ENCODE measurements at places on chromosomes 1 and 21.

DNA sequence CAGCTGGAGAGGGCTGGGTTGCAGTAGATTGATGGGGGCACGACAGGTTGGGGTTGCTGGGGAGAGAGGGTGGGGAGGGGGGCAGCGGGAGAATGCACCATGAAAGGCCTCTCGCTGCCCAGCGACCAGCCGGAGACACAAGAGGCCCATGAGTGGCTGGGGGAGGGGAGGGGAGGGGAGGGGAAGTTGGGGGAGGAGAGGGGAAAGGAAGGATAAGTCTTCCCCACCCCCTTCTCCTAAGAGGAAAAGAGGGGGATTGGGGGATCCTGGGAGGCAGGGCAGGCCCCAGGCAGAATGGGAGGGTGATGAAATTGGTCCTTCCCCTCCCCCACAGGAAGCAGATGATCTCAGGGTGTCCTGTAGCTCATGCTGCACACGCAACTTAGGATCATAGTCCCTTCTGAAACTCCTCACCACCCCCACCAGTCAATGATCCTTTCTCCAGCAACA is 45.7 kb downstream of the PAX7 start:
- no peak for DNase-seq

DNA sequence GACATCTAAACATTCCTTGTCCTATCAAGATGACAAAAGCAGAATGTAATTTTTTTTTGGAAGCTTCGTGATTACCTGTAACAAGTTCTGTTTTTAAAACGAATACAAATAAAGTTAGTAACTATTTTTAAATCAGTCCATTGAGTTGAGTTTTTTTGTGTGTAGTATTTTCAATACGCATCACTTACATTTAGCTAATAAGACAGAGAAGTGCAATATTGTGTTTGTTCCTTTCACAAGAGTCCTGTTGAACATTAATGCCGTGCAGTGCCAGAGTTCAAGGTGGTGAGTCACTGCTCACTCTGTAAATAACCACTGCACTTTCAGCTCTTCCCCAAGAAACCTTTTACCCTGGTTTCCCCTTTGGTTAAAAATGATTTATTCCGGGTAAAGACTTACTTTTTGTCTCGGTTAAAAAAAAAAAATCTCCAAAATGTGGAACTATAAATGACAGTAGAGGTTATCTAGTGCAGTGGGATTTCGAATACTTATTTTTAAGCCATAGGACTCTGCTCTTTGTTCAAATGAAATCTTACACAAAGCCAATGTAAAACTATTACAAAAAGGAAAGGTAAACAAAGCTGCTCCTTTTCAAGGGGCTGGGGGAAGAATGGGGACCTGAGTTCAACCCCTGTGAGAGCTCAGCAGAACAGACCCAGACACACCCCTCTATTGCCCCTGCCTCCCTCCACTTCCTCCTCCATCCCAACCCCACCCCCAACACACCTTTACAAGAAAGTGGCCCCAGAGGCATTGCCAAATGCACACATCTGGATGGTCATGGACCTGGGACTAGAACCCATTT is 14.8 kb upstream of the NCMAP start:
- DNase-seq: no peak

- DNase-seq: no peak
Measured at GRCh38 chr1:46467183-46467504, 22.5 kb upstream of the DMBX1 start.

- DNase-seq: no peak
Measured at GRCh38 chr1:99363531-99363930, 99.2 kb downstream of the PLPPR4 start.

- DNase-seq: no peak
Measured at GRCh38 chr1:152160576-152160975, 1.5 kb upstream of the RPTN start.
